Effector memory CD4-positive, alpha-beta T cell (primary cell): ENCODE measurements at places on chromosomes 3 and 15.
A peak's percentile ranks its signal among the peaks of the same experiment; 100 is the strongest.

DNA sequence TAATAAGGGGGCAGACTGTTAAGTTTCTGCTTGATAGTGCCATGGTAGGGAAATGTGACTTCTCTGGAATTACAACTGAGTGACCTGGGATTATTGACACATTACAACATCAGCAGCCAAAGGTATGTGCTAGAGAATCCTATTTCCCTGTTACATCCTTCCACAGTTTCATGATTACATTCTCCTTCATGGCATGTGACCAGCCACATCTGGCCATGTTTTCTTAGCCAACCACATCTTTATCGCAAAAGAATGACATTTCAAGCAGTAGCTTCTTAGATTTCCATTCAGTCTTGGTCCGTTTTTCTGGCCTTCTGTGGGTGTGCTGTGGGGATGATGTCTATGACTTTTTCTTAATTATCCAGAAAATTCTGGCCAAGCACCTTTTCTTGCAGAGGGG, 45.4 kb upstream of the CTDSPL start:
- DNase-seq = no peak

DNA sequence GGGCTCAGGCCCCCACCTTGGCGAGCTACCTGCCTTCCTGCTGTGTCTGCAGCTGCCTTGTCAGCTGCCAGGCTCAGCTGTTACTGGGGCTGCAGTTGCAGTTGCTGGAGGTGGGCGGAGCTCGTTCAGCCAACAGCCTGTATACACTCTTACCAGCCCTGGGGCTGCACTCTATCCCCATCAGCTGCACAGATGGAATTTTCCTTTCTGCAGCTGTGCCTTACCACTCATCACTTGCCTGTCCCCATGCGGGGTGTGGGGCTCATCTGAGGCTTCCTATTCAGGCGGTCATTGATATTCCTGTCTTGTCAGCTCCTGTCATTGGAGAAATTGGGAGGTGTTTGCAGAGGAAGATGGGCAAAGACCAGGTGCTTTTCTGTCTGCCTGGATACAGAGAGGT, 9.1 kb upstream of the SYN2 start:
- no peak for DNase-seq

DNA sequence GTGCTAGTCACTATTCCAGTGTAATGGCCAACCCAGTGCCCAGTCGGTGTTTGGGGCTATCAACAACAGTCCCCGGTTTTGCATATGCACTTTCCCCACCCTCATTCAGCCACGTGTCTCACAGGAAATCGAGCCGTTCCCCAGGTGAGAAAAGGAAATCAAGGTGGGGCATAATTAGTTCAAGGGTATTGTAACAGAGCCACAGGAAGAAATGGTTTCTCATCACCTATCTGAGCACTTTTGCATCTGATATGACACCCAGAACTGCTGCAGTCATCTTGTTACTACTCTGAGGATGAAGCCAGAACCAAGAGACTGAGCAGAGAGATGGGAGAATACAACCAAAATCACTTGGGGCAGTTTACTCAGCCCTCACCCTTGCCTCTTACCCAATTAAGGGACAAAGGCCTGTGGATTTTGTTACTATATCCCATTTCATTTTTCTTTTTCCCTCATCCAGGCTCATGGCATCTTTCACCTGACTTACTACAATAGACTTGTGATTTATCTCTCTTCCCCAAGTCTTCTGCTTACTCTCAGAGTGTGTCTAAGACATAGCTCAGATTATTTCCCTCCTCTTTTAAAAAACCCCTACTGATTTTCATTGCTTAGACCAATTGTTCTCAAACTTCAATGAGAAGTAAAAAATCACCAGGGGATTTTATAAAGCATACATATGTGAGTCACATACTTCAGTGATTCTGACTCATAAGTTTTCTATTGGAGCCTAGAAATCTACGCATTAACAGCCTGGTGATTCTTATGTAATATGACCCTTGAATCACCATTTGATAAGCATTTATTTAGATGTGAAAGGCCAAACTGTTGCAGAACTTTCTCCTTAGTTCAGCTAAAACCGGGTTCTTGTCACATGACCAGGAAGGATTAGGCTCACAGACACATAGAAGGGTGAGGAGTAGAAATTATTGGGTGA, 40.5 kb downstream of the TRAT1 start:
- no peak for DNase-seq

DNA sequence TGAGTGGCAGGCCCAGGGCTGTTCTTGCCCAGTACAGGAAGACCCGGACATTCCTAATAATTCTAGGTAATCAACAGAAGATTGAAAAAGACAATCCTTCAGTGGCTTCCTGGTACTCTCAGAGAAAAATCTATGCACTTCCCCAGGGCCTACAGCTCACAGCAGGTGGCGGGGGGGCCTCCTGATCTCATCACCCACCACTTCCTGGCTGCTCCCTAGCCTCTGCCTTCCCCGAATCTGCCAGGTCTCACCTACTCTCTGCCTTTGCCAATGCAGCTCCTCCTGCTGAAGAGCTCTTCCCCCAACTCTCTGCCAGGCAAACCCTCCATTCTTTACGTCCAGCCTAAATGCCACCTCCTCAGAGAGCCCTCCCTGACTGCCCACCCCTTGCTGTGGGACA, 37.5 kb downstream of the EHD4 start:
- DNase-seq = peak; percentile 70

DNA sequence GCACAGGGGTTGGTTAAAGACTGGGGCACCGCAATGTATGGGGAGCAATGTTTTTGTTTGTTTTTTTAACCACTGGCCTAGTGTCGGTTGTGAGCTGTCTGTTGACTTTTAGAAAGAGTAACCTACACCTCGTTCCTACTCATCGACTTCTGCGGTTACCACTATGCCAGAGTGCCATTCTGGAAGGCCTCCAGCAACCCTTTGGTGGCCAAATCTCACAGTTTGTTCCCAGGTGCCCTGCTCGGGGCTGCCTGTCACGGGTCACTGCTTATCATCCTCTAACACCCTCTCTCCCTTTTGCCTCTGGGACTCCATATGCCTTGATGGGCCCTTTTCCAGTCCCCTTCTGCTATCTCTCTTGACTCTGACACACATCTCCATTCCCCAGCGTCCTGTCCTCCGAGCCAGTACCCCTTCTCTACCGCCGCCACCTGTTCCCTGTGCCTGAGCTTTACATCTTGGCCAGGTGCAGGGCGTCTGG, 290.4 kb upstream of the C2CD4B start:
- DNase-seq = no peak

DNA sequence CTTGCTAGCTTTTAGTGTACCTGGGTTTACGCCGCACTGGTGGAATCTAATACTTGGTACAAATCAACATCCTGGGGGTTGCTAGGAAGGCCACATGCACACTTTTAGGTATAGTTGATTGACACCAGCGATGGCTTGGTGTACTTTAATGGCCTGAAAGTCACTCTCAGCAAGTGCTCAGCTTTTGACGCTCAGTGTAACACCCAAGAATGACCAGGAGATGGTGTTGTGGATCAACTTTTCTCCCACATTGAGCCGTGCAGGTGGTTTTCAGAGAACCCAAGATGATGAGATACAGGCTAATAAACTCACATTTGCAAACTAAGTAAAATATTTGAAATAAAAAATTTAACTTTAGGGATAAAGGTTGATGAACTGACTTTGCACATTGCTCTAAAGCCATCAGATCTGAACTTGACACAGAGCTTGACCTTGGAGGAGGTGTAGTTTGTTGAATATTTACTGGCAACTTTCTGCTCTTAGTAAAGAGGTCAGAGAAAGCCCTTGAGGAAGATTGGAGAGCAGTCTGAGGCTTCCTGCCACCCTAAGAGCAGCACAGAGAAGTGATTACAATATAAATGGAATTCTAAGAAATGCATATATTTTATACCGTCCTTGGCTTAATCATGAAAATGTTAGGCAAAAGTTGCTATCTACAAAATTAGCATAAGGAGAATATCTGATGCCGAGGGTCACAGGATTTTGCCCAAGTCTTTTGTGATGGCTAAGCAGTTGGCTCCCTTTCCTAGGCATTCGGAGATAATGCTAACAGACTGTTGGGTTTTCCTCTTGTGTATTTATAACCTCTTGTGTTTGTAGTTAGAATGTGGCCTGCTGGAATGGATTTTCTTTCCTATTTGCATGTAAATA, 143.4 kb upstream of the RASGRP1 start:
- DNase-seq = no peak
